ENCODE measurements at places on chromosomes 6 and 20. TPM values are rescaled to one million over a fixed set of nuclear protein-coding genes. Genes with fewer than 3 reads are reported as not detected.

GRCh38 chr6:3117912-3118352 lies 579 bp upstream of the BPHL start:
- H3K27ac ChIP-seq = peak overlapping the region; percentile 86
- H3K27me3 ChIP-seq = no peaks in the 10 kb centered on the region
- peaks cover 3% of the 10 kb centered on the region for H3K36me3 ChIP-seq
- peak overlapping the region; percentile 87 for H3K4me3 ChIP-seq

- H3K36me3 ChIP-seq = no peaks in the 10 kb centered on the region
- no peak overlapping the region for H3K27ac ChIP-seq
- no peak for DNase-seq
- H3K4me1 ChIP-seq = peaks cover 15% of the 10 kb centered on the region
Measured at GRCh38 chr6:11815231-11815630, 36.6 kb upstream of the ADTRP start.

- H3K4me1 ChIP-seq = peaks cover 4% of the 10 kb centered on the region
- no peaks in the 10 kb centered on the region for H3K27me3 ChIP-seq
- H3K36me3 ChIP-seq = no peaks in the 10 kb centered on the region
- no peak overlapping the region for H3K4me3 ChIP-seq
- DNase-seq = no peak
Measured at GRCh38 chr6:63677282-63677681, 41.7 kb downstream of the PHF3 start.

GRCh38 chr6:136161950-136162349 lies 88.2 kb downstream of the MTFR2 start:
- H3K4me1 ChIP-seq = no peaks in the 10 kb centered on the region
- H3K4me3 ChIP-seq = no peak overlapping the region
- no peak overlapping the region for H3K27ac ChIP-seq

DNA sequence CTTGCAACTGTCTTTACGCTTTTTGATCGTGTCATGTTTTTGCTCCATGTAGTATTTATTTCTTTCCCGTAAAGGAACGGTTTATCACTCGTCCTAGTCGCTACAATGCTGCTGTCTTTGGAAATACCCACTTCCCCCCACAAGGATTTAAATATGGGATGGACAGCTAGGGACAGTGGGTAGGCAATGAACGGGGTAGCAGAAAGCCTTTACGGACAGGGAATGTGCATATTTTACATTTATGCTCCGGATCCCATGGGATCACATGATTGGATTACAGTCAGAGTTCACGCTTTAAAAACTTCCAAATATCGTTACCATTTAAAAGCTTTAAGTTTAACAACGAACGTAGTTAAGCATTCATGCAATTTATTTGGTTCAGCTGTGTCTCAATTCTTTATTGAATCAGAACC lies 1.2 kb downstream of the HIVEP1 start:
- H3K27ac ChIP-seq = peak overlapping the region; percentile 97
- H3K4me3 ChIP-seq = peak overlapping the region; percentile 94
- peaks cover 11% of the 10 kb centered on the region for H3K36me3 ChIP-seq

- H3K36me3 ChIP-seq = no peaks in the 10 kb centered on the region
- H3K4me3 ChIP-seq = no peak overlapping the region
- H3K4me1 ChIP-seq = peaks cover 4% of the 10 kb centered on the region
- no peaks in the 10 kb centered on the region for H3K27me3 ChIP-seq
Measured at GRCh38 chr20:58944610-58945009, 36.4 kb upstream of the NELFCD start.

- H3K36me3 ChIP-seq = no peaks in the 10 kb centered on the region
- no peaks in the 10 kb centered on the region for H3K4me1 ChIP-seq
- H3K27ac ChIP-seq = no peak overlapping the region
- DNase-seq = no peak
Measured at GRCh38 chr6:162273986-162274385, 453.6 kb downstream of the PRKN start.

GRCh38 chr6:145155873-145156782 lies 579.2 kb downstream of the EPM2A start:
- H3K4me3 ChIP-seq = no peak overlapping the region
- H3K4me1 ChIP-seq = no peaks in the 10 kb centered on the region
- no peaks in the 10 kb centered on the region for H3K36me3 ChIP-seq
- H3K27me3 ChIP-seq = no peaks in the 10 kb centered on the region
- no peak overlapping the region for H3K27ac ChIP-seq
- no peak for DNase-seq

- H3K4me1 ChIP-seq = no peaks in the 10 kb centered on the region
- no peaks in the 10 kb centered on the region for H3K36me3 ChIP-seq
- H3K4me3 ChIP-seq = no peak overlapping the region
- DNase-seq = no peak
- H3K27ac ChIP-seq = no peak overlapping the region
Measured at GRCh38 chr6:75502884-75503283, 9.3 kb upstream of the FILIP1 start.

DNA sequence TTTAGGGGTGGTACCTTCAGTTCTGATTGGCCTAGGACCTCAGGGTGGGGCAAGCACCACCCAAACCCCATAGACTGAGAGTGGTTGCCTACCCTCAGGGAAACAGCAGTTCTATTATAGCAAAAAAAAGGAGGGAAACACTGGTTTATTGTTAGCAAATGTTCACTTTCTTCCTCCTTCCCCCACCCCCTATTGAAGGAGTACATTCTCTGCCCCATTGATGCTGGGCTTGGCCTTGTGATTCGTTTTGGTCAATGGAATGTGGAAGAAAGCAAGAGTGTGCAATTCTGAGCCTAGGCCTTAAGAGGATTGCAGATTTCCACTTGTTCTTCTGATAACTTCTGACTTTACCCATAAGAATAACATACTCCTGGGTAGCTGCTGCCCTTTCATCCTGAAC lies 255.8 kb downstream of the NFATC2 start:
- DNase-seq = no peak
- no peak overlapping the region for H3K27ac ChIP-seq
- H3K4me1 ChIP-seq = no peaks in the 10 kb centered on the region
- peaks cover 2% of the 10 kb centered on the region for H3K27me3 ChIP-seq
- no peak overlapping the region for H3K4me3 ChIP-seq
- no peaks in the 10 kb centered on the region for H3K36me3 ChIP-seq

GRCh38 chr6:156839129-156839528 lies 62.0 kb downstream of the ARID1B start:
- no peak for DNase-seq
- peaks cover 10% of the 10 kb centered on the region for H3K4me1 ChIP-seq
- no peaks in the 10 kb centered on the region for H3K27me3 ChIP-seq
- no peak overlapping the region for H3K27ac ChIP-seq
- no peak overlapping the region for H3K4me3 ChIP-seq

- H3K27me3 ChIP-seq = no peaks in the 10 kb centered on the region
- no peak for DNase-seq
- no peaks in the 10 kb centered on the region for H3K36me3 ChIP-seq
- H3K27ac ChIP-seq = no peak overlapping the region
- no peak overlapping the region for H3K4me3 ChIP-seq
Measured at GRCh38 chr6:21539621-21540100, 53.9 kb upstream of the SOX4 start.

DNA sequence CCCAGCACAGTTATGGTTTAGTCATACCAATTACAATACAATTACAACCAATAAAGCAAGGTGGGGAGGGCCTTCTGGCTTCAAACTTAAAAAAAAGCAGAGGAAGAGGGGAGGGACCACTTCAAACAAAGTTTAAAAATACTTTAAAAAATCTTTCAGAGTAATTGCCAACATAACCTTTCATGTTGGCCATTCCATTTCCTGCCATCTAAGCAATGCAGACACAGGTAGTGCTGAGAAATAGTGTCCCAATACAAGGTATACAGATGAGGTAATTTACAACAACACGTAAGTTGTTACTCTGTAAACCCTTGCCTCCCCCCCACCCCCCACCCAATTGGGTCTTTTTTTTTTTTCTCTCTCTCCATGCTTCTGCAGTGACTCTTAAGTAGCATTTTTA lies 18.8 kb upstream of the TBC1D20 start:
- DNase-seq = no peak
- no peak overlapping the region for H3K4me3 ChIP-seq
- H3K36me3 ChIP-seq = peaks cover 5% of the 10 kb centered on the region
- no peaks in the 10 kb centered on the region for H3K27me3 ChIP-seq

- no peak for DNase-seq
- no peaks in the 10 kb centered on the region for H3K4me1 ChIP-seq
- no peaks in the 10 kb centered on the region for H3K27me3 ChIP-seq
- H3K4me3 ChIP-seq = no peak within 1 kb of the TSS
- no peak within 1 kb of the TSS for H3K27ac ChIP-seq
- H3K36me3 ChIP-seq = no peaks in the 10 kb centered on the region
Measured at GRCh38 chr20:45124365-45124764, at the start of gene WFDC12. Gene WFDC12 (minus strand): TSS chr20:45124465. CDS start chr20:45124447, 18 bp downstream.

DNA sequence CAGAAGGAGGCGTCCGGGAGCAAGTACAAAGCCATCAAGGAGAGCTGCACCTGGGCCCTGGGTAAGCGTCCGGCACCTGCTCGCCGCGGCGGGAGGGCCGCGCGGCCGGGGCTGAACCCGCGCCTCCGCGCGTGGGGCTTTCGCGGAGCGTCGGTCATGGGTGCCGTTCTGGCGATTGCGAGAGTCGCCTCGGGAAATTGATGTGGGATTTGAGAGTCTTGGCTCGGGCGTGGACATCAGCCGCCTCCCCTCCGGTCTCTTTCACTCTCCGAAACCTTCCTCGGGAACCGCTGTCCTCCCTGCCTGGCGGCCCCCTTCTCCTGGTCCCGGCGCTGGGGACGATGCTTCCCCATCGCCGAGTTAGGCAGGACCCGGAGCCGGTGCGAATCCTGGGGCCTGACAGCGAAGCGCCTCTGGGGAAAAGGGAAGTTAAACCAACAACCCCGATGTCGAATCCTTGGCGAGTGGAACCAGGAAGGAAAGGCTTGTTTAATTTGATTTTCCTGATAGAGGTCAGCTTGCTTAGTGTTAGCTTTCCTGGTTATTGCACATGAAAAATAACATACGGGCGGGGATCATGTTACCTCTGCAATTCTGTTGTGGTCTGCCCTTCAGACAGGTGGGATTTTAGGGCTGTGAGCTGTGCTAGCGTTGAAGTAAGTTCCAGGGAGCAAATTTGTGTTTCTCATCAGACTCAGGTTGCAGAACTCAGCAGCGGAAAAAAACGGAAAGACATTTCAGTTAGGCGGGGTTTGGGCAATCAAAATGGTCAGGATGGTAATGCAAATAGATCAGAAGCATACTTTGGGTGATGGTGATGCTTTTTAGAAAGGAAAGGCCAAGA lies 594 bp downstream of the ARFGEF3 start:
- H3K36me3 ChIP-seq = no peaks in the 10 kb centered on the region
- no peak for DNase-seq
- H3K4me1 ChIP-seq = no peaks in the 10 kb centered on the region
- no peak overlapping the region for H3K27ac ChIP-seq

GRCh38 chr20:59994697-59995122 lies 36.5 kb downstream of the CDH26 start:
- no peak overlapping the region for H3K4me3 ChIP-seq
- H3K4me1 ChIP-seq = no peaks in the 10 kb centered on the region
- H3K36me3 ChIP-seq = no peaks in the 10 kb centered on the region
- H3K27me3 ChIP-seq = no peaks in the 10 kb centered on the region
- H3K27ac ChIP-seq = no peak overlapping the region

DNA sequence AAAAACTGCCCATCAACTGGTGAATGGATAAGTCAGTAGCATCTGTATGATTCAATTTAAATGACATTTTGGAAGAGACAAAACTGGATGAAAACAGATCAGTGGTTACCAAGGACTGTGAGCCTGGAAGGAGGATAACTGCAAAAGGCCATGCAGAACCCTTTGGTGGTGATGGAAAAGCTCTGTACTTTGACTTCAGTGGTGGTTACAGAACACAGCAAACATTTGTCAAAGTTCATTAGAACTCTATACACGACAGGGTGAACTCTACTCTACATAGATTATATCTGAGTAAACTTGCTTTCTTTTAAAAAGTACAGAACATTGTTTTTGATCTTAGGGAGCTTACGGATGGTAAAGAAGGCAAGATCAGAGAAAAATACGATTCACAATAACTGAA lies 111.9 kb upstream of the HTR1E start:
- H3K27me3 ChIP-seq = no peaks in the 10 kb centered on the region
- no peaks in the 10 kb centered on the region for H3K36me3 ChIP-seq
- H3K4me1 ChIP-seq = no peaks in the 10 kb centered on the region
- no peak for DNase-seq

DNA sequence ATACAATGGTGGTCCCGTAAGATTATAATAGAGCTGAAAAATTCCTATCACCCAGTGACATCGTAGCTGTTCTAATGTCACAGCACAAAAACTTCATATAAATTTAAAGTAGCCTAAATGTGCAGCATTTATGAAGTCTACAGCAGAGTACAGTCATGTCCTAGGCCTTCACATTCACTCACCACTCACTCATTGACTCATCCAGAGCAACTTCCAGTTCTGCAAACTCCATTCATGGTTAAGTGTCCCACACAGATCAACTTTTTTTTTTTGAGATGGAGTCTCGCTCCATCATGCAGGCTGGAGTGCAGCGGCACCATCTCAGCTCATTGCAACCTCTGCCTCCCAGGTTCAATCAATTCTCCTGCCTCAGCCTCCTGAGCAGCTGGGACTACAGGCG lies 20.9 kb upstream of the KCNG1 start:
- H3K27ac ChIP-seq = no peak overlapping the region
- no peaks in the 10 kb centered on the region for H3K36me3 ChIP-seq
- H3K27me3 ChIP-seq = no peaks in the 10 kb centered on the region

DNA sequence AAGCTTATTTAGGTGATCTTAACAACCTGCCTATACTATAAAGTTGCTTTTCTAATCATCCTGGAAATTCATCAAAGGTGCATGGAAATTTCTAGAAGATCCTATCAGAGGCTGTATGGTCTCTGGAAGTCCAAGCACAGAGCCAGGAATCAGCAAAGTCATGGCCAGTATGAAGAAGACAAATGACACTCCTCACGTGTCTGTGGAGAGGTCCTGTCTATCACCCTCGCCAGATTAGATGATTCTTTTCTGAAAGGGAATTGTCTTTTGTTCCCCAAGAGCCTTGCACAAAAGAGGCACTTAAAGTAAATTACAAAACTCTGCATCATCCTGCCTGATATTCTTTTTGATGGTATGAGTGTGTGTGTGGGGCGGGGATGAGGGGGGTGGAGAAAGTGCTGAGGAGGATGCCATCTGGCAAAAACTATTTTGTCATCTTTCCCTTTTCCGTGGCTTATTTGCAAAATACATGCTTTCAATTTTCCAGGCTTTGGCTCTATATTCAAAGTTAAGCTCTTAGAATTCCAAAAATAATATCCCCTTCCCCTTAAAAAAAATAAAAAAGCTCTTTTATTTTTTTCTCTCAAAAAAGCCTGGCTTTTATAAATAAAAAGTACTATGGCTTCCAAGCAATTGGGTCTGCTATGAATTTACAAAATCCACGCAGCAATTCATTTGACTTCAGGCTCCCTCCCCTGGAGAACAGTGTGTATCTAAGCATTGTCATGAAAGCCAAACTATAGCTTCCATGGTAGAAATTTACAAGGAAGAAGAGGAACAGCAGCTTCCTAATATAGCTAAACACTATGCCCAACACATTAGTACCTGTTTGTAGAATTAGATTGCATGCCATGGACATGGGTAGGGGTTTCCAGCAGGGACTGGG lies 185.2 kb upstream of the ARG1 start:
- no peaks in the 10 kb centered on the region for H3K36me3 ChIP-seq
- no peaks in the 10 kb centered on the region for H3K27me3 ChIP-seq
- no peaks in the 10 kb centered on the region for H3K4me1 ChIP-seq
- H3K4me3 ChIP-seq = no peak overlapping the region
- DNase-seq = no peak
- no peak overlapping the region for H3K27ac ChIP-seq

- no peak overlapping the region for H3K4me3 ChIP-seq
- no peaks in the 10 kb centered on the region for H3K27me3 ChIP-seq
- H3K36me3 ChIP-seq = no peaks in the 10 kb centered on the region
- H3K4me1 ChIP-seq = no peaks in the 10 kb centered on the region
Measured at GRCh38 chr6:133923938-133924593, 29.0 kb upstream of the TBPL1 start.

Gene TAGAP
- total RNA-seq = 28.8 TPM

Gene BCKDHB
- total RNA-seq = 23.5 TPM

Gene ENPP1
- total RNA-seq = 0.16 TPM

Gene BANF2
- not detected for total RNA-seq

Gene ABHD16B
- total RNA-seq = not detected

Gene GABRR1
- total RNA-seq = not detected
